ENCODE measurements at places on chromosomes 7 and 10.

- DNase-seq = no peak
Observed at GRCh38 chr7:131223151-131223550, 104.5 kb upstream of the MKLN1 start.

- DNase-seq = no peak
Observed at GRCh38 chr7:44971188-44971901, 7.5 kb downstream of the MYO1G start.

GRCh38 chr10:7035126-7035761 is 375.6 kb downstream of the SFMBT2 start:
- DNase-seq = no peak

DNA sequence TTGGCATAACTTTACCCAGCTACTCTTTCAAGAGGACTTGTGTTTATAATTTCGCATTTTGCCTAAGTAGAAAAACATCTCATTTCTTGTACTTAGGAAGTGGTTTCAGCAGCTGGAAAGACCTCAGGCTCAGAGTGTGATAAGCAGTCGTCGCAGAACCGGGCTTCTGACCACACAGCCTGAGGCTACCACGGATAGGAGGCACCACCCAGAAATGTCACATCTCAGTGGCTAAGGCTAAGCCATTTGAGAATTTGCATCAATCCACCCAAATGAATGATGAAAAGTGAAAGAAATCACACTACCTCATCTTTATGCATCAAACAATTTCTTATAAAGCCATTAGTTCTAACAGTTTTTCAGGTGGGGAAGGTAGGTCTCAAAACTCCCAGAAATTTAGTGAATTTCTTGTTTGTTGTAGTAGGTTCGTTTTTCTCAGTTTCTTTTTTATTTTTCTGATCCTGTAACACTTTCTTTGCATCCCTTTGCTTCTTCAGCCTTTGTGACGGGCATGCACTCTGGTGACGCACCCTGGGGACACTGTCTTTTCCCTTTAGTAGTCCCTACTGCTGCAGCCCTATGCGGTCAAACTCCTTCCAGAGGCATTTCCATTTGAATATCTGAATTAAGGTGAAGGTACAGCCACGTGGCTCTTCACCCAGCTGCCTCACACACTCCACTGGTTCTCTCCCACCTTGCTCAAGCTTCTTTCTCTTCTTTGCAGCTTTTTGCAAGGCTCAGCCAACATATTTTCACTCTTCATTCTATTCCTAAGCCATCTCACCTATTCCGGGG is 68.5 kb downstream of the MAP3K8 start:
- no peak for DNase-seq

- no peak for DNase-seq
Observed at GRCh38 chr10:6404127-6405072, 175.7 kb downstream of the PRKCQ start.

DNA sequence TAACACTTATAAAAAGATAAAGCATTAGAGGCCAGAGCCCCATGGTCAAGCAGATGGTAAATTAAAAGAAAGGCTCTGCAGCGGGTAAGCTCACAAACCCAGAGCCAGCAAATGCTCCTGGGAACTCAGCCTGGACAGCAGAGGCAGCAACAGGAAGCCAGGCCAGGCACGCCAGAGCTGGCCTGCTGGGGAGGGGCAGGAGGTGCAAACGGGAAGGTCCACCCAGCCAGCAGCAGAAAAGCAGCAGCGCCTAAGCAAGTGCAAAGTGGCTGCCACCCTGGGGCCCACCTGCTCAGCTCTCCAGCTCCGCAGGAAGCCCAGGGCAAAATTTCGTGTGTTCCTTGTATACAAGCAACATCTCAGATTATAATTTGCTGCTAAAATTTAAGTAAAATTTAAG is 82.7 kb upstream of the GPR22 start:
- peak; percentile 19 for DNase-seq

GRCh38 chr7:97659363-97660045 is 72.4 kb upstream of the TAC1 start:
- DNase-seq = no peak

DNA sequence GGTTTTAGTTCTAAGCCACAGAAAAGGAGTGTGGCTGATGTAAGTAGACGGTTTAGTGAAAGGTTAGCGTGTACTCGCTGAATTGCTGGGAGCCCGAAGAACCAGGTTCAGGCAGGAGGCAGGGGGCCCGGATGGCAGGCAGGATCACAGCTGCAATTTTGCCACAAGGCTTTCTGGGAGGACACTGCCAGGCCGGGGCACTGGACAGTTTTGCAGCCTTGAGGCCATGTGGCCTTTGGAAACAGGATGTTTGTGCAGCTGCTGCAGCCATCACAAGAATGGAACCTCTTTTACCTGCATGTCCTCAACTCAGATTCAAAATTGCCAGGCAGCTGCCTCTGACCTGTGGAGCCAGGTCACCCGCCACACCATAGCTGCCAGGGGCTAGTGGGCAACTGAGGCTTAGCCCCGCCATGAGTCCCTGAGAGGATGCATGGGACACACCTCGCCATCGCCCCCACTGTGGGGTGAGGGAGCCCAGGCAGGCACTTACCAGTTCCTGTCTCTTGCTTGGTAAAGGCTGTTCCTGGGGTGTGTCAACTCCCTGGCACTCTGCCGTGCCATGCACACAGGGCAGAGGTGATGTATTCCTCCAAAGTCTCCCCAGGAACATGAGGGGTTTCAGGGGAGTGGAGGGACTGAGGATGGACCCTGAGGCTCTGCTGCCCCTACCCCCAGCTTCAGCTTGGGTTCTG is 188.6 kb downstream of the RPS24 start:
- DNase-seq = no peak

DNA sequence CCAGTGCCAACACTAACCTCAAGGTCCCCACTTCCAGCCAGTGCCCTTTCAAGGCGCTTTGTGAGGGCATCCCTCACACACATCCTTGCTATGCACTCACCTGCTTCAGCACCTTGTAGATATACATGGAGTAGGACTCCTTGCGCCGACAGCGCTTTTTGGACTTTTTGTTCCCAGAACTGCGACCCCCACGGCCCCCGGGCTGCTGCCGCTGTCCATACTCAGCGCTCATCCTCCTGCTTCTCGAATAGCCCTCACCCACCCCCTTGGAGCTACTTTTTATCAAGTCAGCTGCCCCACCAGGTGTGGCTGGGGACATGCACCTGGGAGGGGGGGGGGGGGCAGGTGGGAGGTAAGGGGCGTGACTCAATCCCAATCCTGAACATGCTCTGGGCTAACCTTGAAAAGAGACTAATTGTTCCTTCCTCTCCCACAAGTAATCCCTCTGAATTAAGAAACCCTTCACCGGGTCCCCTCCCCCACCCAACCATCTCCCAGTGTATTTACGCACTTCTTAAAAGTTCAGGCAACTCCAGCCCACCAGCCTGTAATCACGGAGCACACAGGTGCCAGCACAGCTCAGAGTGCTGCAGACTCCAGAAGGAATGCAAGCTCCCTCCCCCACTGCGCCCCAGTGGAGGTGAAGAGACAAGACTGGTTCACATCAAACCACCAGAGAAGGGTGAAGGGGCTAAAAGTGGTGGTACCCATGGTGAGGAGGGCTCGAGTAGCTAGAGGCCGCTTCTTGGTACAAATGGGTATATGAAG is at the start of gene H2BK1:
Gene H2BK1, minus strand, starts transcription at position 402 of the 768 bp plus-strand sequence. Its CDS starts 170 bp downstream, at position 232.
- no peak for DNase-seq

GRCh38 chr10:12349629-12350166 is 351 bp downstream of the CAMK1D start:
- no peak for DNase-seq

DNA sequence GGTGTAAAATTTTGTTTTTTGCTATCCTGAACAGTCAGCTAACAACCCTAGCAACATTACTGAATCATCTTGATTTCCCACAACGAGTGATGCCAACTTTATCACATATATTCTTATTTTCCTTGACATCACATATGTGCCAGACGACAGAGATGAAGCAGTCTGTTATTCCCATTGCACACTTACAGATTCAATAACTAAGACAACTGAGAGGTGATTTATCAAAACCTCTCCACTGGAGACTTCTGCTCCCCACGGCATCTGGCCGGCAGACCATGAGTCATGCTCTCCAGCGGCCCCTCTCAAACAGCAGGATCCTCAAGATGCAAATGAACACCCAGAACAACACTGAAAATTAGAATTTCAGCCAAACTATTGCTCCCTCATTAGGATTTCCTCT is 57.1 kb downstream of the AMPH start:
- DNase-seq = peak; percentile 16

- no peak for DNase-seq
Observed at GRCh38 chr10:34814223-34814912, 728 bp downstream of the PARD3 start.

DNA sequence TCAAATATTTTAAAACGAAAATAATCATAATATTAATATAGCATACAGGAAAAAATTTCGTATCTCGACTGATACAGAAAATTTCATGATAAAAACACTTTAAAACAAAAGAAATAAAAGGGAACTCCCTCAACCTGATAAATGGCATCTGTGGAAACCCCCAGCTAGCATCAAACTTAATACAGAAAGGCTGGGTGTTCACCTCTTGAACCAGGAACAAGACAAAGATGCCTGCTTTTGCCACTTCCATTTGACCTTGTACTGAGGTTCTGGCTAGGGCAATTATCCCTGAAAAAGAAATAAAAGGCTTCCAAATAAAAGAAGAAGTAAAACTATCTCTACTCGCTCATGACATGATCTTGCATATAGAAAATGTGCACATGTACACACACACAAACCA is 2.5 kb upstream of the ALOX5 start:
- no peak for DNase-seq

- no peak for DNase-seq
Observed at GRCh38 chr7:45202625-45203024, 45.0 kb downstream of the RAMP3 start.

DNA sequence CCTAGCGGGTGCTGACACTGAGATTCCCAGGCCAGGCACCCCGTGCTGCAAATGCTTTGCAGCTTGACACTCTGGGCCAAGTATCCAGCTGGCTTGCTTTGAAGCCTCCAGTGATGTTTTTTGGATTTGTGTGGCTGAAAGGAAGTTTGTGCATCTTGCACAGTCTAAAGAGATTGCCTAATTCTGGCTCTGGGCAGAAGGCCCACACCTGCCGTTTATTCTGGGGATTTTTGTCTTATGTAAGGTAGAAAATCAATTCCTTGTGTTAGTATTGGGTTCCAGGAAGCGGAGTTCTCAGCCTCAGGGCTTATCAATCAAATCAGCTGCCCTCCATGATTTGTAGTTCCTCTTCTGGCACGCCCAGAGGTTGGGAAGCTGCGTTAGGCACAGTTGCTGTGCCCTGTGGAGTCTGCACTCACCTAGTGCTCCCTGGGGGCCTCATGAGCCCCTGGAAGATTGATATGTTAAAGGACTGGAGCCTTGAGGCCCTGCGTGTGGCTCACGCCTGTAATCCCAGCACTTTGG is 8.4 kb upstream of the PURB start:
- DNase-seq = no peak

DNA sequence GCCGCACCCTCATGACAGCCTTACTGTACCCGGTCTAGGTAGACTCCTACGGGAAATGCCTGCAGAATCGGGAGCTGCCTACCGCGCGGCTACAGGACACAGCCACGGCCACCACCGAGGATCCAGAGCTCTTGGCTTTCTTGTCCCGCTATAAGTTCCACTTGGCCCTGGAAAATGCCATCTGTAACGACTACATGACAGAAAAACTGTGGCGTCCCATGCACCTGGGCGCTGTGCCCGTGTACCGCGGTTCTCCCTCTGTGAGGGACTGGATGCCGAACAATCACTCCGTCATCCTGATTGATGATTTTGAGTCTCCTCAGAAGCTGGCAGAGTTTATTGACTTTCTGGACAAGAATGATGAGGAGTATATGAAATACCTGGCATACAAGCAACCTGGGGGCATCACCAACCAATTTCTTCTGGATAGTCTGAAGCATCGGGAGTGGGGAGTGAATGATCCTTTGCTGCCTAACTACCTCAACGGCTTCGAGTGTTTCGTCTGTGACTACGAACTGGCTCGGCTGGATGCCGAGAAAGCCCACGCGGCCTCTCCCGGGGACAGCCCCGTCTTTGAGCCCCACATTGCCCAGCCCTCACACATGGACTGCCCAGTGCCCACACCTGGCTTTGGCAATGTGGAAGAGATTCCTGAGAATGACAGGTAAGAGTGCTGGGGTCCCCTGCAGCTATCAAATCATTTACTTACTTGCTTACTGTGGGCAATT is 8.5 kb upstream of the CHCHD1 start:
- no peak for DNase-seq

- no peak for DNase-seq
Observed at GRCh38 chr10:62036186-62037081, 134.9 kb downstream of the ARID5B start.

GRCh38 chr10:43073191-43073590 is 3.7 kb upstream of the RET start:
- DNase-seq = no peak

GRCh38 chr10:132865851-132866600 is 76.3 kb downstream of the CFAP46 start:
- no peak for DNase-seq

DNA sequence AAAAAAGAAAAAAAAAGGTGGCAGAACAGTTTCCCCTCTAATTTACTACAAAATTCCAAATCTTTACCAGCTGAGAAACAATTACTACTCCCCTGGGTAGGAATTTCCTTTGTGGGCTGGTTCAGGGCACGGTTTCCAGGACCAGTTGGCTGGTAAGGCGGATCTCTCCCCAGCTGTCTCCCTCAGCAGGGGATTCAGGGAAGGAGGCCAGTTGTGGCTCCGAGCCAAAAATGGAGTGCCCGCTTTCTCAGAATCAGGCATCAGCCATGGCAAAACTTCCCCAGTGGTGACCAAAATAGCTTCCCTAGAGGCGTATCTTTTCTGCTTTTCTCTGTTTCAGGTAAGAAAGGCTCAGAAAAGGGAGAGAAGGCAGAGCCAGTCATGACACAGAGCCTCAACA is 91.2 kb downstream of the ZNF22 start:
- DNase-seq = peak; percentile 48

DNA sequence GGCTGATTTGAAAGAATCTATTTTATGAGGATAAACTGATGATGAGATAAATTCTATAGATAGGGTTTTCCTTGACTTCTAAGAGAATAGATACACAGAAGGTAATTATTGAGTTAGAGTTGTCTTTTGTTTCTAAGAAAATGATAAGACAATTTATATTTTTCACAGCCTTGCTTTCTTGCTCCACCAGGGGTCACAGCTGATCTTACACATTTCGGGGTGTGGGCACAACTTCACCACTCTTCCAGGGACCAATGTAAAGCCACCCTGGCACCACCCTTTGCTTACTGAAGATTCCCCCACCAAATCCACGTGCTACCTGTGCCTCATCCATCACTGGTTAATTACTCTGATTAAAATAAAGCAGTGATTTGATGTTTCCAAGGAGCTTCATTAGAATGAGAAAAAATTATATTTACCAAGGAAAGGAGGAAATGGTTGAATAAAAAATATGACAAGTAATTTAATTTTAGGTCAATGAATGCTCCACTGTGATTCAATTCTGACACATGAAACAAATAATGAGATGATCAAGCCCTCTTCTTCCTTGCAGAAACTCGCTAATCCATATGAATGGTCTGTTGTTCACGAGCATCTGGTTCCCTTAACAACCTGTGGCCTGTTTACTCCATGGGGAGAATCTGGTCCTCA is 177.3 kb upstream of the TNS3 start:
- DNase-seq = no peak

GRCh38 chr7:30430276-30430675 is 48.3 kb downstream of the NOD1 start:
- DNase-seq = no peak

GRCh38 chr7:5636446-5636835 is 145.0 kb downstream of the RNF216 start:
- DNase-seq = peak; percentile 35

- DNase-seq = no peak
Observed at GRCh38 chr7:73521636-73522104, 423 bp downstream of the BAZ1B start.

- no peak for DNase-seq
Observed at GRCh38 chr7:133234961-133235875, 17.7 kb upstream of the EXOC4 start.
